Kidney (tissue), 22 donors: ENCODE measurements at places on chromosomes 5 and 9. TPM values are rescaled to one million over a fixed set of nuclear protein-coding genes. Genes with fewer than 3 reads are reported as not detected.
A peak's percentile ranks its signal among the peaks of the same experiment; 100 is the strongest.

Gene HAND1
- not detected for total RNA-seq

- H3K36me3 ChIP-seq, result peaks cover 2% of the 10 kb centered on the region
- no peak overlapping the region for H3K4me3 ChIP-seq
- no peaks in the 10 kb centered on the region for H3K4me1 ChIP-seq
- no peak overlapping the region for H3K27ac ChIP-seq
- no peak for DNase-seq
- no peaks in the 10 kb centered on the region for H3K27me3 ChIP-seq
Observed at GRCh38 chr5:143316844-143317631, 86.4 kb downstream of the NR3C1 start.

DNA sequence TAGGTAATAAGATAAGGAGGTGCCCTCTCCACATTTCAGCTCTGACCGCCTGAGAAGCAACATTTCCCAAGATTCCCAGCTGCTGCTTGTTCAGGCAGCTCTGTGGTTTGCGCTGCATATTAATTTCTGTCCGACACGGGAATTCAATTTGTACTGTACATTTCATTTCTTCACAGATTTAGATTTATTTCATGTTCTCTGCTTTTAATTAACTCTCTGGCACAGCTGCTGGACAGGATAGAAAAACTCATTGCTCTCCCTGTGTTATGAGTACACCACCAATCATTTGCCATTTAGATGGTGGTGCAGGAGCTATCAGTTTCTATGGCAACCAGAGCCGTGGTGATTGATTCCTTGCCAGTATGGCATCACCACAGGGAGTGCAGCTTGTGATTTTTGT, 558.5 kb downstream of the DMRTA1 start:
- H3K36me3 ChIP-seq, result no peaks in the 10 kb centered on the region
- no peaks in the 10 kb centered on the region for H3K27me3 ChIP-seq
- H3K4me3 ChIP-seq, result no peak overlapping the region
- H3K4me1 ChIP-seq, result no peaks in the 10 kb centered on the region

- no peaks in the 10 kb centered on the region for H3K4me1 ChIP-seq
- DNase-seq, result no peak
- H3K27me3 ChIP-seq, result no peaks in the 10 kb centered on the region
- no peak overlapping the region for H3K27ac ChIP-seq
- H3K36me3 ChIP-seq, result peaks cover 9% of the 10 kb centered on the region
Observed at GRCh38 chr5:38925154-38925925, 79.5 kb downstream of the OSMR start.

DNA sequence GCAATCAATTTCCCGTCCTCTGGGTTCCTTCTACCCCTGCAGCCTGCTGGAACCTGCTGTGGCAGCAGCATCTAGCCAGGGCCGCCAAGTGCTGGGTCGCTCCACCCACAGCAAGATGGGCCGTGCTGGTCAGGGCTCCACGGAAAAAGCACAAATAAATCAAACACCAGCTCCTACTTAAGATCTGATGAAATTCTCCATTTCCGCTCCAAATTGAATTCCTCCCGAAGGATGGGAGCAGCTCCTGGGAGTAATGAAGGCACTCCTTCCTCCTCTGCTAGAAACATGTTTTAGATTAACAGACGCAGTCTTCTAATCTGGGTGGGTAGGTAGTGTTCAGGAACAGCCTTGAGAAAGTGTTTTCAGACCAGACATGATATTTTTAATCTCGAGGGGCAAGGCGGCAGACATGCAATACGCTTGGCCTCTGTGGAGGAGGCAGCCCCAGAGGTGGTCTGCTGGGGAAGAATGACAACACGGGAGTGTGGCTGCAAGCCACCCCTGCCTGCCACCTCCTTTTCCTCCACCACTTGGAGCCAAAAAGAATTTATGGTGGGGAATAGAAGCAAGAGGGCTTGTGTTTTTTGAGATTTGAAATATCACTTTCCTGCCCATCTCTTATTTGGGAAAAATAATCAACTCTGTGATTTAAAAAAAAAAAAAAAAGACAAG, 194.1 kb downstream of the AOPEP start:
- DNase-seq, result peak; percentile 60
- H3K36me3 ChIP-seq, result no peaks in the 10 kb centered on the region
- no peaks in the 10 kb centered on the region for H3K27me3 ChIP-seq
- H3K4me3 ChIP-seq, result no peak overlapping the region
- peak overlapping the region; percentile 87 for H3K27ac ChIP-seq

DNA sequence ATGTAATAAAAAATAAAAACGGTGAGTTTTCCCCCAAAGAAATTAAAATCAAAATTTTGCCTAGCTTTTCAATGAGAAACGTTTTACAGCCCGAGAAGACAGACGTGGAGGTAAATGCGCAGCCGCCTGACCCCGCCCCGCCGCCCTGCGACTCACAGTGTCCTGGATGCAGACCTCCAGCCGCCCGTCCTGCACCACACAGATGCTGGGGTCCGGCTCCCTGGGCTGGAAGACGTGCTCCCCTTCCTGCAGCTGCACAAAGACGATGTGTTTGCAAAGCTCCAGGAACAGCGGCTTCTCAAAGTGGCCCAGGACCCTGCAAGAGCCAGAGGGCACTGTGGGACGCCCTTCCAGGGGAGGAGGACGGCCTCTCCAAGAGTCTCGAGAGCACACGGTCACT, 7.7 kb downstream of the PNPLA7 start:
- DNase-seq, result no peak
- H3K4me1 ChIP-seq, result no peaks in the 10 kb centered on the region
- no peak overlapping the region for H3K4me3 ChIP-seq
- H3K36me3 ChIP-seq, result no peaks in the 10 kb centered on the region

DNA sequence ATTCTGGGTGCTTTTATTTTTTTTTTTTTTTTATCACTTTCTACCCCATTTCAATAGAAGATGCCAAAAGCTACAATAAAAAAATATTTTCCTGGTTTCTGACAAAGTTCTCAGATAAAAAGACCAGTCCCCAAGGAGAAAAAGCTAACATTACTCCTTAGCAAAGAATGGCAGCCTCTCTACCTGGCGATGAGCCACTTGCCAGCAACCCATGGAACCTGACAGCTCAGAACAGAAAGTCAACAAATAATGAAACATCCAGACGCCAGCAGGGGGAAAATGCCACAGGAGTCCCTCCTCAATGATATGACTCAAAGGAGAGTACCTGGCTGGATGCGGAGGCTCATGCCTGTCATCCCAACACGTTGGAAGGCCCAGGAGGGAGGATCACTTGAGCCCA, 123.2 kb downstream of the MYO10 start:
- no peak overlapping the region for H3K27ac ChIP-seq
- no peaks in the 10 kb centered on the region for H3K36me3 ChIP-seq
- H3K27me3 ChIP-seq, result no peaks in the 10 kb centered on the region
- no peak for DNase-seq

GRCh38 chr5:52708463-52708862, 79.3 kb upstream of the ITGA1 start:
- no peaks in the 10 kb centered on the region for H3K36me3 ChIP-seq
- H3K4me1 ChIP-seq, result peaks cover 4% of the 10 kb centered on the region
- no peak for DNase-seq
- no peak overlapping the region for H3K27ac ChIP-seq

GRCh38 chr9:71037521-71037920, 83.9 kb downstream of the TRPM3 start:
- no peak for DNase-seq
- no peaks in the 10 kb centered on the region for H3K36me3 ChIP-seq
- no peaks in the 10 kb centered on the region for H3K4me1 ChIP-seq
- H3K4me3 ChIP-seq, result no peak overlapping the region
- no peak overlapping the region for H3K27ac ChIP-seq
- no peaks in the 10 kb centered on the region for H3K27me3 ChIP-seq
